Cerebellar nuclear complex (tissue), 1 donor: ENCODE measurements at places on chromosomes 4 and X.

- DNase-seq, result no peak
These were observed 43.6 kb downstream of the CD99L2 start for GRCh38 chrX:150854856-150855255.

- DNase-seq, result peak; percentile 25
These were observed 106.8 kb downstream of the ARSJ start for GRCh38 chr4:113872426-113873260.

DNA sequence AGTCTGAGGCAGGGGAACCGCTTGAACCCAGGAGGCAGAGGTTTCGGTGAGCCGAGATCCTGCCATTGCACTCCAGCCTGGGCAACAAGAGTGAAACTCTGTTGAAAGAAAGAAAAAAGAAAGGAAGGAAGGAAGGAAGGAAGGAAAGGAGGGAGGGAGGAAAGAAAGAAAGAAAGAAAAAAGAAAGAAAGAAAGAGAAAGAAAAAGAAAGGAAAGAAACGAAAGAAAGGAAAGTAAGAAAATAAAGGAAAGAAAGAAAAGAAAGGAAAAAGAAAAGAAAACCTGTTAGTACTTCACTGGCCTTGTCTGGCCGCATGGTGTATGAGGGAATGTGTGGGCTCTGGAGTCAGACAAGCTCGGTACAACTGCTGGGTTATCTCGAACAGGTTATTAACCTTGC lies 20.8 kb upstream of the MAGEA1 start:
- no peak for DNase-seq

DNA sequence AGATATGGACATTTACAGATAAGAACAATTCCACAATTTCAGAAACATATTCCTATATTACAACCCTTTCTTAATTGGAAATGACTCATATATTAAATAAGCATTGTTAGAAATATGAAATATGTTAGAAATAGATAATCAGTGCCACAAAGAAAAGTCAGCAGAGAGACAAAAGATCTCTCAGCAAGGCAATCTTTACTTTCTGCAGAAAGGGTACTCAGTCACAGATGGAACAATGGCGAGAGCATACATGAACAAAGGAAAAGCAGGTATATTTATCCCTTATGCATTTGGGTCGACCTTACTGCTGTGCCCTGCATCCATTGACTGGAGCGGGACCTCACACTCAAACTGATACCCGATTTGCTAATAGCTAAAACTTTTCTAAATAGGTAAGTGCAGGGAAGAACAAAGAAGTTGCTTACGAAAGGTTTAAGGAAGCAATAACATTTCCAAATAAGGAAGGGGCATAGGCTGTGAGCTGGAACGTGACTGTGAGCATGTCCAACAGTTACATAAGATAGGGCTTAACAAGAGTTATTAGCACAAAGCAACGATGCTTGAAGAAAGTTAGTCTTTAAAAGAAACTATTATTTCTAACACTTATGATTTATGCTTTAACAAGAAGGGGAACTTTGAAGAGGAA lies 40.8 kb downstream of the MGARP start:
- no peak for DNase-seq

DNA sequence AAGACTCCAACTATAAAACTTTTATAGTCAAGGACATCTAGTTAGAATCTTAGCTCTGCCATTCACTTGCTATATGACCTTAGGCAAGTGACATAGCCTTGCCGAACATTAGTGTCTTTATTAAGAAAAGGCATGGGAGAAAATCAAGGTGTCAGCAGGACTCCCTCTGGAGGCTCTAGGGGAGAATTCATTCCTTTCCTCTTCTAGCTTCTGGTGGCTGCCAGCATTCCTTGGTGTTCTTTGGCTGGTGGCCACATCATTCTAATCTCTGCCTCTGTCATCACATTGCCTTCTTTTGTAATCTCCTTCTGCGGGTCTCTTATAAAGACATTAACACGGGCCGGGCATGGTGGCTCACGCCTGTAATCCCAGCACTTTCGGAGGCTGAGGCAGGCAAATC lies 99.8 kb downstream of the PPP1R2C start:
- no peak for DNase-seq

- DNase-seq, result no peak
These were observed 1.9 kb downstream of the PPARGC1A start for GRCh38 chr4:23887989-23888388.

DNA sequence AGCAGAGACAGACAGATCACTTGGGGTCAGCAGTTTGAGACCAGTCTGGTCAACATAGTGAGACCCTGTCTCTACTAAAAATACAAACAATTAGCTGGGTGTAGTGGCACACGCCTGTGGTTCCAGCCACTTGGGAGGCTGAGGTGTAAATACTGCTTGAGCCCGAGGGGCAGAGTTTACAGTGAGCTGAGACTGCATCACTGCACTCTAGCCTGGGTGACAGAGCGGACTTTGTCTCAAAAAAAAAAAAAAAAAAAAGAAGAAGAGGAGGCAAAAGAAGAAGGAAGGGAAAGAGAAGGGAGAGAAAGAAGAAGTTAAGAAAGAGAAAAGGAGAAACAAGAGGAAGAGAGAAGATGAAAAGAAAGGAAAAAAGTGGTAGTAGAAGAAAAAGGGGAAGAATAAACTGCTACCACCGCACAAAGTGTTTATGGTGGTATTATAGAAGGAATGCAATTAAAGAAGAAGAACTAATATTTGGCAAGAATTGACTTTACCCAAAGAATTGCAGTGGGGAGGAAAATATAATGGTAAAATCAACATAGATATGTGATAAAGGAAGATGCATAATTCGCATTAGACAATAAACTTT lies 19.6 kb upstream of the NSUN7 start:
- DNase-seq, result no peak

- DNase-seq, result no peak
These were observed 292.8 kb upstream of the ARSJ start for GRCh38 chr4:114272226-114272625.

DNA sequence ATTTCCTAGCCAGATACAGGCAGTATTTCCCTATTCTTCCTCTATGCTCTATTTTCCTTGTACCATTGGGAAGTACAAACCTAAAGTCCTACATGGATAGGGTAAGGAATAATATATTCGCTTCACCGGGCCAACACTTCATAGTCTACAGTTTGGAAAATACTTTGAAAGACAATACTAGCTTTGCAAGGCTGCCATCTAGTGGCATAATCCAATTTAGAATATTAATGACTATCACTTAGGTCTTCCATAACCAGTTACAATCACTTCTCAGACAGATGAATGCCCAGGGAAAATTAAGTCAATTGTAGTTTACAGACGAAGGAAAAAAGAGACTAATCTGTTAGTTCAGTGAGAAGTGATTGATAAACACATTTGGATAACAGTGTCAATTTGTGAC lies 141.0 kb upstream of the FAM47C start:
- DNase-seq, result no peak

DNA sequence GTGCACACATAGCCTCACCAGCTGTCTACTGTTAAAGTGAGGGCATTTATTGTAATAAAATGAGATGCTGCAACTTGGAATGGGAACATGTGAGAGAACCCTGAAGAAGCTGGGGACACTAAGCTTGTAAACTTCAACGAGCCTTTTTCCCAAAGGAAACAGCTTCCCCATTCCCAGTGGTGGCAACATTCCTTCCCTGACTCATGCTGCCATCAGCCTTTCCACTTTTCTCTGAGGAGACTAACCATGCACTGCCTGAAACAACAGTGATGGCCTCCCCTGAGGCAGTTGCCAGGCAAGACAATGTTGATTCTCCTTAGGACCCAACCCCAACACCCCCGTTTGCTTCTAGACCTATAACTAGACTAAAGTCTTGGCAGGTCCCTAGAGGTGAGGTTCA lies 928.3 kb downstream of the GLUD2 start:
- DNase-seq, result no peak

DNA sequence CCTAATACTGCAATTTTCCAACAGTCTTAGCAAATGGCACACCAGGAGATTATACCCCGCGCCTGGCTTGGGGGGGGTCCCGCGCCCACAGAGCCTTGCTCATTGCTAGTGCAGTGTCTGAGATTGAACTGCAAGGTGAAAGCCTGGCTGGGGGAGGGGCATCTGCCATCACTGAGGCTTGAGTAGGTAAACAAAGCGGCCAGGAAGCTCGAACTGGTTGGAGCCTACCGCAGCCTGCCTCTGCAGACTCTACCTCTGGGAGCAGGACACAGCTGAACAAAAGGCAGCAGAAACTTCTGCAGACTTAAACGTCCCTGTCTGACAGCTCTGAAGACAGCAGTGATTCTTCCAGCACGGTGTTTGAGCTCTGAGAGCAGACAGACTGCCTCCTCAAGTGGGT lies 172.8 kb upstream of the NAP1L5 start:
- DNase-seq, result no peak

DNA sequence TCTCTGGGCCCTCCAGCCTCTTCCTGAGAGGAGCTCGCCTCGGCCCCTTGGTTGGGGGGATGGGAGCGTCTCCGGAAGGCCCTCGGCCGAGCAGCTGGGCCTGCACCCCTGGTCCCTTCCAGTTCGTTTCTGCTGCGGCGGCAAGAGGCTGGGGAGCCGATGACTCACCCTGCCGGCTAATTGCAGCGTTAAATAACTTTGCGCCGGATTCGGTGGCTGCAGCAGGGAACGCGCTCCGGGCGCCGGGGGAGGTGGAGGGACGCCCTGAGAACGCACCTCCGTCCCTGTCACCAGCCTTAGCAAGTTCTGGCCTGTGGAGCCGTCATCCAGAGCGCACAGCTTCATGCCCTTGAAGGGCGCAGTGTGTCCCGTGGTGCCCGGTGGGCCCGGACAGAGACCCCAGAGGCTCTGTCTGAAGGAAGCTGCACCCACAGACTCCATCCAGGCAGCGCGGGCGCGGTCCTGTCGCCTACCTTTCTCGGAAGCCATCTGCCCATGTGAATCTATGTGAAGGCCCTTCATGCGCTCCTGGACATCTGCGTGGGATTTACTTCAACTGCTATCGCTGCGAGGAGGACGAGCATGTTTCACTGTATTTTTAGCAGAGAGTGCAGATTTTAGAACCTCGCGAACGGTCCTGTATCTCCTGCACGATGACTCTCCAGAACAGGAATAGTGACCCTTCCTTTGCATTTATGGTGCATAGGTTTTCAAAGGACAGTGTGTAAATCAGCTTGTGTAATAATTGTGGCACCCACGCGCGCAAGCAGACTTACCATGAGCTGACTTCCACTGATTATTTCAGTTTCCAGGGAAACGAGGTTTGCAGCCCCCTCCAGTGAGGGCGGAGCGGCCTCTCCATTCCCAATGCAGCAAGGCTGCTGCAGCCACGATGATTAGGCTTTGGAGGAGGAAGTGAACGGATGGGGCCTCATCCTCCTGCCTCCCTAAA lies 1.7 kb upstream of the TMEM271 start:
- no peak for DNase-seq

- no peak for DNase-seq
These were observed 32.7 kb downstream of the TBC1D14 start for GRCh38 chr4:6942238-6942800.

- no peak for DNase-seq
These were observed 71.3 kb upstream of the ANKRD50 start for GRCh38 chr4:124783847-124784246.

DNA sequence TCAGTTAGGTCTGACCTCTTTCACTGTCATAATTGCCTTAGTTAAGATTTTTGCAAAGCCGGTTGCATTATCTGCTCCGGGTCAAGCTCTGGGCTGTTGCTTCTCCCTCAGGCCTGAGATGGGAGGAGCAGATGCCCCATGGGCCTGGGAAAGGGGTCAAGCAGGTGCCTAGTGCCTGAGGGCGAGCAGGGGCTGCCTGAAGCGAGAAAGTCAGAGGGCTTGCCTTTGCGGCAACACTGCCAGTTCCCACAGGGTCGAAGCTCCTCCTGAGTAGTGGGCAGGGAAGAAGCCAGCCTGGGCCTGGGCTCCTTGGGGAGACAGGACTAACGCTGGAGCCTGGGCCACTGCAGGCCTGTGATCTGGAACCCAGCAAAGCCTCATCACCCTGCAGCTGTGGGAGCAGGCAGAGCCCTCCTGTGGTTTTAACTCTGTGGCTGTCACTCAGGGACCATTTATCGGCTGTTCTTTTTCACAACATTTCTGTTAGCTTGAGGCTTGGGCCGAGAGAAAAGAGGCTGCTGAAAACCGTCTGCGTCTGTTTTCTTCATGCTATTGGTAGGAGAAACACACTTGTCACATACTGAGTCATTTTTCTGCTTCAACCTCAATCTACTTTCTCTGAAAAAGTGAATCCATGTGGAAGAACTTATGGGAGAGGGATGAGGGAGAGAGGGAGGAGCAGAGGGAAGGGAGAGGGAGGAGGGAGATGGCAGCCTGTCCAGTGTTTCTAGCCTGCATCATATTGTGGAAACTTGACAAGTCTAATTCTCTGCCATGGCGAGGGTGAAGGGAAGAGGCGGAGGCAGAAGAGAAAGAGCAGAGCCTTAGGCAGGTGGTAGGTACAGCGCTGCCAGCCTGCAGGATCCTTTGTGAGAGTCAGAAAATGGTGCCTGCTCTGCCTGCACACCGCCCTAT lies 68.4 kb downstream of the RHOH start:
- no peak for DNase-seq

DNA sequence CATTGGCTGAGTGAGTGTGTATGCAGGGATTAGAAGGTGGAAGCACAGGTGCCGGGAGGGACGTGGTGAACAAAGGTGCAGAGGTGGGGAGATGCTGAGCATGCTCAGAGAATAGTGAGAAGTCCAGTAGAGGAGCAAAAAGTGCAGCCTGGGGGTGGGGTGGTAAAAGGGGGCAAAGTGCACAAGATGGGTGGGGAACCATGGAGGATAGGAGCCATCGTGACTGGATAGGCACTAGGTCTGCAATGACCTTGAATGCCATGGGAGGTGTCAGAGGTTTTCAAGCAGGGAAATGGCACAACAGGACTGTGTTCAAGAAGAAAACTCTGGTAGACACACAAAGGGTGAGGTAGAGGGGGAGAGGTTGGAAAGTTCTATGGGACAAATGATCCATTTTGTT lies 6.6 kb upstream of the DDX3X start:
- DNase-seq, result no peak

DNA sequence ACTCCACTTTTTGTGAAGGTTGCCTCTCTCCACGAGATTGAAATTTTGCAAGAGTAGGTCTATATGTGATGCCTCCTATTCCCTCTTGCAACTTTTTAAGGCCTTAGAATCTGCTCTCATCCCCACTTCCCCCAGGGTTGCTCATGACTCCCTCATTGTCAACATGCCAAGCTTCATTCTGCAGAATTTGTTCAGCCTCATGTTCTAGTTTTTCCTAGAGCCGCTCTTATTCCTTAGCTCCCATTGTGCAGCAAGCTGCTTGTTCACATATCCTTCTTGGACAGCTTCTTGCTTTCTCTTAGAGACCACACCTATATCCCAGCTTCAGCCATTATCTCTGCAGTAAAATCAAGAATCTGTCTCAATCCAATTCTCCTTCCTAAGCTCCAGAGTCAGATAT lies 82.4 kb downstream of the CNGA2 start:
- DNase-seq, result no peak

GRCh38 chr4:11632025-11632424 lies 203.3 kb upstream of the HS3ST1 start:
- no peak for DNase-seq

- DNase-seq, result no peak
These were observed 479.7 kb upstream of the ATOH1 start for GRCh38 chr4:93348896-93349295.
